ENCODE measurements at places on chromosomes 4 and X.

DNA sequence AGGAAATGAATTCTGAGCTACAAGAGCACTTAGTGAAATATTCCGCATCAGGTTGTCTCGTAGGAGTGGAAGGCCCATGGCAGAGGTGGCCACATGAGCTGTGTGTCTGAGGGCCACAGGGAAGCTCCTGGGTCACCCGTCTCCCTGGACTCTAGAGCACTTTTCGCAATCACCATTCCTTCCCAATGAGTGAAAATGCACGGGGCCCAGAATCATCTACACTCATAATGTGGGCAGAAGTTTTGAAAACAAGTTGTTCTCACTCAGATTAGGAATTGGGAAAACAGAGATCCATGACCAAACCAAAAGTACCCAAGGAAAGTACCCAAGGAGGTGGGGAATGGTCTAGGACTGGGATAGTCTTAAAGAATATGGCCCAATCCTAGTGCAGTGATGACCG is 94.4 kb downstream of the SCD5 start:
- no peak for DNase-seq

DNA sequence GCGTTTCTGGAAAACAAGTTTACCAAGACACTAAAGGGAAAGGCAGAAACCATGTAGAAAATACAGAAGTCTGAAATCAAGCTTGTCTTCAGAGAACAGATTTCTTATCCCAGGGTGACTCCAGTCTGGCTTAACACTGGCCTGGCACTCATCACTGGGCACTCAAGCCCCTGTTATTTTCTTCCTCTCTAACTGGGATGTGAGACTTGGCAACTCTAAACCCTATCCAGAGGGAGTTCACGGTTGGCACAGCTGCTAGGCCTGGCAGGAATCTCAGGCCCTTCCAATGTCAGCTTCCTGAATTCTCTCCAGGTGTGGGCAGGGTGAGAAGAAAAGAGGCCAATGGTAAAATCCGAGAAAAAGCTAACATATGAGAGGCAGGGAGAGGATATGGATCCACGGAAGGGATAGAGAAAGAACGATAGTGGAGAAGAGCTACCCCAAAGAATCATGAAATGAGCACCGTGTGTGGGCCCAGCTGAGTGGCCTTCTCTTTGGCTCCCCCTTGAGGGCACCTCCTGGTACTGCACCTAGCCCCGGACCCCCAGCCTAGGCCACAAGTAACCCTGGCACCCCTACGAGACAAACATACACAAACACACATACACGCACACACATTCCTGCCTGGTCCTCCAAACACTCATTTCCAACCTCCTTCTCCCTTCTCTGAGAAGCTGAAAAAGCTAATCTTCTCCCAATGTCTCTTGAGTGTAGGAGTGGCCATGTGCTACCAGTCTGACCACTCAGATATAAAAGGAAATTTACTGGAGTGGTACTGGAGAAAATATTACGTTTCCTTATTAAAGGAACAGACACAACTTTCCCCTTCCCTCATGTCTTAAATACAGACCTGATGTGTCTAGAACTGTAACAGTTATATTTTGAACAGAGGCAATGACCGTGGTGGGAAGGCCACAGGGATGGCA is 16.6 kb upstream of the PTCHD1 start:
- peak; percentile 31 for DNase-seq

GRCh38 chrX:135977611-135978010 is 3.8 kb upstream of the MMGT1 start:
- no peak for DNase-seq

DNA sequence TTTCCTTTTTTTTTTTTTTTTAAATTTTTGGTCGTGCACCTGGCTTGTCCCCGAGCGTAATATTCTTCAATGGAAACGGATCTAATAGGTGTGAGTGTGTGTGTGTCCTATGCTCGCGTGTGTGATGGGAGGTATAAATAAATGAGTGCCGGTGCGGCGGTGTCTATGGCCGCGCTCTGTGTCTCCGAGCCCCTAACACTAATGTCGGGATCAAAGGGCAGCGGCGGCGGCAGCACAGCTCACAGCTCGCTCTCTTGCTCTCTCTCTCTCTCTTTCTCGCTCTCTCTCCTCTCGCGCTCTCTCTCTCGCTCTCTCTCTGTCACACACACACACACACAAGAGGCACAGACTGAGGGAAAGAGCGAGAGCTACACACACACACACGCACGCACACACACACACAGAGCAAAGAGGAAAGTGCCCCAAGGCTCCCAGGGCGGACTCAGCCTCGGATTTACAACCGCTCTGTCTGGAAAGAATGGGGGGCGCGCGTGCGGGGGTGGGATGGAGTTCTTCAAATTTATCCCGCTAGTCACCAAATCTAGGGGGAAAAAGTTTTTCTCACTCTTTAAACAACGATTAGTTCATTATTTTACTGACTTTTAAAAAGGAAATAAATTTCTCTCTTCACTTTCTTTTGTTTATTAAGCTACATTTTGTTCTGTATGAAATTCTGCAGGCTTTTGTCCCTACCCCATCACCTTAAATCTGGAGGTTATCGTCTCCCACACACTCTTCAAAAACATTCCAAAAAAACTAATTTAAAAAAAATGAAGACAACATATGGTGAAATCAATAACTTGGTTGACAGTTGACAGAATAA is at the start of gene ZNF827:
ZNF827 (minus strand) TSS at position 206 of the 823 bp plus-strand sequence. CDS start 416 bp downstream, outside the sequence.
- DNase-seq, result peak; percentile 77

Data from CD4-positive, alpha-beta T cell treated with Interleukin-17A for 4 hours (primary cell).